ENCODE measurements at places on chromosomes 3 and 15.

DNA sequence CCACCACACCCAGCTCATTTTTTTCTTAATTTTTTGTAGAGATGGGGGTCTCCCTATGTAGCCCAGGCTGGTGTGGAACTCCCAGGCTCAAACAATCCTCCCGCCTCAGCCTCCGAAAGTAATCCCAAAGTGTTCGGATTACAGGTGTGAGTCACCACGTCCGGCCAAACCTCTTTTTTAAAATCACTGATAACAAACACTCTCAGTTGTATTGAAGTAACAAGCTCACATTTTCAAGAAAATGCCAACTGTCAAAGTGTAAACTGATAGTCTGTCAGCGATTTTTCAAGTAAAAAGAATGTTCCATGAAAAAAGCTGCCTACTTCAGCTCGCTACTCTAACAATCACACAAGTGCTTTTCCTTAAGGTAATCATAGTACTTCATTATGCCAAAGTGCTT lies 33.4 kb downstream of the UBXN7 start:
- DNase-seq = no peak

DNA sequence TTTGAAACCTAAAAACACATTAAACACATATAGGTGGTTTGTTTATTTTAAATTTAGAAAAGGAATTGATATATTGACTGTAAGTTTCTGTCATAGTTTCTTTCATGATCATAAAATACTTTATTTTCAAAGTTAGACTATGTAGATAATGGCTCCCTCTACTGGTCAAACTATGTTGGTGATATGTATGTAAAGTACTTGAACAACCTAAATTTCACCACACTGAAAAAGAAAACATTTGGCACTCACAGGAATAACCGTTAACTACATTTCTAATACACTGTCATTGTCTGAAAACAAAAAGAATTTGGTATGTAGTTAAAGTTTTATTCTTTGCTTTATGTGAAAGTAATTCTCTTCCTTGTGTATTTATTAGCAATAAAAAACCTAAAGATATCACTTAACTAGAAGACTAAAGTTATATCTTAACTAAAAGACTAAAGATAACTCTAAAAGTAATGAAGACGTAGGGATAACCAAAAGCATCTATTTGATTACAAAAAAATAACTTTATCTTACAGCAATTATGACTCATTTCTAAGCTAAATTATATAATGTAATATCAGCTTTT lies 427.5 kb downstream of the VGLL3 start:
- DNase-seq = peak; percentile 45

- no peak for DNase-seq
Observed at GRCh38 chr3:41129731-41130130, 69.6 kb upstream of the CTNNB1 start.

DNA sequence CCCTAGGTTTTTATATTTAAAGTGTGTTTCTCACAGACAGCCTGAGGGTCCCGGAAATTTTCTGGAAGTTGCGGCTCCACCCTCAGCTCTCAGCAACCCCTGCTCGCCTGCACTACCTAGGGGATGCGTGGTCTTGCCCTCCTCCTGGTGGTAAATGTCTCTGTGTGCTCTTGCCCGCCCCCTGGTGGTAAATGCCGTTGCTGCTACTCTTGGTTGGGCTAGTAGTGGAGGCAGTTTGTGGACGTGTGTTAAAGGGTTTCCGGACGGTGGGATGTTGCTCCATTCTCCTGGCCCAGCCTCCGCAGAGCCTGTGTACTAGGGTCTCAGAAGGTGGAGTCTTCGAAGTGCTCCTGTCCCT lies 27.4 kb downstream of the STOML1 start:
- DNase-seq = peak; percentile 53

- DNase-seq = no peak
Observed at GRCh38 chr3:4826237-4827100, 152.8 kb upstream of the BHLHE40 start.

Measured in NCI-H345 (cell line).